ENCODE measurements at places on chromosomes 2 and 18.

DNA sequence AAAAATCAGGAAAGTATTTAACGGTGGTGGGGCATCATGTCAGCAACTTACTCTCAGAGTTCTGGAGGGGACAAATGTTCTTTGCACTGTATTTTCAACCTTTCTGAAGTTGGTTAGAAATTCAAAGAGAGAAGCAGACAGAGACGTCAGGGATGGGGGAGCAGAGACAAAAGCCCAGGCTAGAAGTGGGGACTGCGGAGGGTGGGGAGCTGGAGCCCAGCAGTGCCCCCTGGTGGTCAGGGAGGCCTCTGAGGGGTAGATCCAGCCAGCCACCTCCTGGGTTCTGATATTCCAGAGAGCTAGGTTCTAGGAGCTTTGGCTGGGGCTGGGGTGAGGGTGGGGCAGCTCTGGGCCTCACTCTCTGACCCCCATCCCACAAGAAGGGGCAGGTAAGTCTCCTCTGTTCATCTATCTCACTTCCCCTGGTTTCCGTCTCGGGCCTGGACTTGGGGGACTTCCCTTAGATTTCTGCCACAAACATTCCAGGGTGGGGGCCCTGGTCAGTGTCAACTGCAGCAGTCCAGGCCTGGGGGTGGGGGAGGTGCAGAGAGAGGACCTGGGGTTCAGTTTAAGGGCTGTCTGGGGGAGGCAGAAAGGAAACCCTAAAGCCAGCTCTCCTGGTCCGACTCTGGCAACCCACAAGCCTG is 8.9 kb downstream of the TNS1 start:
- no peak for DNase-seq

- no peak for DNase-seq
These were observed 135.8 kb downstream of the METTL8 start for GRCh38 chr2:171297956-171298355.

GRCh38 chr2:126307740-126308139 is 348.2 kb upstream of the GYPC start:
- DNase-seq = no peak

DNA sequence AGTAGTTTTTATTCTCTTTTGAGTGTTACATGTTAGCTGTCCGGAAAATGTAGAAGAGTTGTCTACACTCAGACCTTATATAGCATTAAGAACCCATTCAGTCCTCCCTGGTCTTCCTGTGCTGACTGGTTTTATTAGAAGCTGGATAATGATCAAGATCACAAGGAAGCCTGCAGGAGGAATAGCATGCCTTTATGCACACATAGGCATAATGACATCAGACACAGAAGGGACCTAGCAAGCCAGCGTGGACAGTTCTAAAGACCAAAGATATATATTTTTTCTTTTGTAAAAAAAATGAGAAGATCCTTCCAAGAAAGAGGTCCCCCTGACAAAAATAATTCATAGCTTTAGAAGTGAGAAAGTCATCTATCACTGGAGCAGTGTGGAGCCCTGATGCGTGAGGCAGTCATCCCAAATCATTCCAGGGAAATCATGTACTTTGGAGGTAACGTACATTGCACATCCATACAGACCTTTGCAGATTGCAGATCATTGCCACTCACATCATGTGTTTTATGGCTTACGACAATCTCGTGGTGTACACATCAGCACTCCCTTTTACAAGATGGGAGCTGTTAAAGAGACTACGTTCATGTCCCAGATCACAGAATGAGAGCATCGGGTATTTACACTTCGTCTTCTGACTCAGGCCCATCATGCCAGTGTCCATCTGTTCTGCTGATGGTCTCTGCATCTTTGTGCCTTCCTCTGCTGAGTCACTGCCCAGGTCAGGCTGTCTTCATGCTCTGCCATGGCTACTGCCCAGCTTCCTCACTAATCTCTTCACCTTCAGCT is 334.0 kb downstream of the SOCS6 start:
- DNase-seq = no peak

- DNase-seq = no peak
These were observed 32.4 kb downstream of the SLC35F5 start for GRCh38 chr2:113724010-113724409.

- DNase-seq = peak; percentile 33
These were observed 4.4 kb upstream of the NEU4 start for GRCh38 chr2:241804326-241805229.

- DNase-seq = no peak
These were observed 20.4 kb downstream of the RBM43 start for GRCh38 chr2:151241224-151241623.

DNA sequence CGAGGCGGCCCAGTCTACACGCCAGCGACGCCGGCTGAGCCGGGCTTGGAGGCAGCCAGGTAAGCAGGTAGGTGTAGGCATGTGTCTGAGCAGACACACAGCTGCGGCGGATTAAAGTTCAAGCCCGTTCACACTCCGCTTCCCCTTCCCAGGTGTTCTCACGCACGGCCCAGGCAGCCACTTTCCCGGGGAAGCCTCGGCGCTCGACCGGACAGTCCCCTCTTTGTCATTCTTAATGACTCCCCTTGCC is 367 bp downstream of the TGFA start:
- no peak for DNase-seq

GRCh38 chr2:47639467-47639866 is 143.5 kb upstream of the MSH6 start:
- no peak for DNase-seq

- DNase-seq = no peak
These were observed 177.8 kb downstream of the BCL2 start for GRCh38 chr18:63141778-63142176.

GRCh38 chr2:195388028-195388427 is 269.0 kb upstream of the SLC39A10 start:
- DNase-seq = no peak

DNA sequence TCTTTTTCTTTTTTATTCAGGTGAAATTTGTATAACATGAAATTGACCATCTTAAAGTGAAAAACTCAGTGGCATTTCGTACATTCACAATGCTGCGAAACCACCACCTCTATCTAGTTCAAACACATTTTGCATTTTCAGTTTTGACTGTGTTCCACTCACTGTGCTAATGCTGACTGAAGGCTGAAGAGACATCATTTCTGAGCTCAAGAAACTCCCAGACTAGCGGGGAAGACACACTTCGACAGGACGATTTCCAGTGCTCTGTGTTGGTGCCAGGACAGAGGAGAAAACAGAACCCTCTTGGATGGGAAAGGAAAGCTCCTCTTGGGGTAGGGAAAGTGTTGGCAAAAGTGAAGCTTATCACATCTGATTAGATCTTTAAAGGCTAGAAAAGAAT is 44.2 kb upstream of the CBLN2 start:
- DNase-seq = no peak

DNA sequence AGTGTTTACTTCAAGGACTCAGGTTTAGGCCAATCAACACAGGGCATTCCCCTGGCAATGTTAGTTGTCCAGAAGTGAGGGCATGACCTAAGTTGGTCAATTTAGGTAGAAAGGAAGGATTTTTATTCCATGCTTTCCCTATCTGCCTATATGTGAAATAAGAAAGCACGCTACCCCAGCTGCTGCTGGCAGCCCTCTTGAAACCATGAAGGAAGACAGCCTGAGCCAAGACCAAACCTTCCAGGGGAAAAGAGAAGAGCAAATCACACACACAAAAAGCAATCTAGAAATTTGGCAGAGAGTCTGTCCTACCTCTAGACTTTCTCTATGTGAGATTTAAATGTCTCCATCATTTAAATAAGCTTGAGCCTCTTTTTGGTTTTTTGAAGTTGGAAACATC is 387.6 kb downstream of the TNS1 start:
- no peak for DNase-seq

DNA sequence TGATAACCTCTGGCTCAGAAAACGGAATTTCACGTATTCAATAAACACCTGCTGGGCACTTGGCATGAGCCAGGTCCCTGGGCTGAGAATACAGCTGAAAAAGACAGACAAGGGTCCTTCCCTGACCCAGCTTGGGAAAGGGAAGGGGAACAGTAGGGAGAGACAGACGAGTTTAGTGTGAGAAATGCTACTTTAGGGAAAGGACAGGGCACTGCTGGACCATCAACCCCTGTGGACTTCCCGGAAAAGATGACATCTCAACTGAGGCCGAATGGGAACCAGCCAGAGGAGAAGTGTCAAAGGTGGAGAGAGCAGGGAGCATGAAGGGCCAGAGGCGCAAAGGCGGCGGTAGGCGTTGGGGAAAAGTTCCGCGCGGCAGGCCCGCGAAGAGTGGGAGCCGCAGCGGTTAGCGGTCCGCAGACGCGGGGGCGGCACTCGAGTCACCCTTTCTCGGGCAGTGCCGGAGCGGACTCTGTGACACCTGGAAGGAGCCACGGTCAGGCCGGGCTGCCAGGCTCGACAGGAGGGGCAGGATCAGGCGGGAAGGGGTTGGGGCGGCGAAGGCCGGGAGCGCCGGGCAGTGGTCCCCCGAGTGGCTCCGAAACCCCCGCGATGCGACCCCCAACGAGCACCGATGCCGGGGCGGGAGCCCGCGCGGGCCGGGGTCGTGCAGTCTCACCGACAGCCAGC is 519 bp downstream of the TEX261 start:
- no peak for DNase-seq

DNA sequence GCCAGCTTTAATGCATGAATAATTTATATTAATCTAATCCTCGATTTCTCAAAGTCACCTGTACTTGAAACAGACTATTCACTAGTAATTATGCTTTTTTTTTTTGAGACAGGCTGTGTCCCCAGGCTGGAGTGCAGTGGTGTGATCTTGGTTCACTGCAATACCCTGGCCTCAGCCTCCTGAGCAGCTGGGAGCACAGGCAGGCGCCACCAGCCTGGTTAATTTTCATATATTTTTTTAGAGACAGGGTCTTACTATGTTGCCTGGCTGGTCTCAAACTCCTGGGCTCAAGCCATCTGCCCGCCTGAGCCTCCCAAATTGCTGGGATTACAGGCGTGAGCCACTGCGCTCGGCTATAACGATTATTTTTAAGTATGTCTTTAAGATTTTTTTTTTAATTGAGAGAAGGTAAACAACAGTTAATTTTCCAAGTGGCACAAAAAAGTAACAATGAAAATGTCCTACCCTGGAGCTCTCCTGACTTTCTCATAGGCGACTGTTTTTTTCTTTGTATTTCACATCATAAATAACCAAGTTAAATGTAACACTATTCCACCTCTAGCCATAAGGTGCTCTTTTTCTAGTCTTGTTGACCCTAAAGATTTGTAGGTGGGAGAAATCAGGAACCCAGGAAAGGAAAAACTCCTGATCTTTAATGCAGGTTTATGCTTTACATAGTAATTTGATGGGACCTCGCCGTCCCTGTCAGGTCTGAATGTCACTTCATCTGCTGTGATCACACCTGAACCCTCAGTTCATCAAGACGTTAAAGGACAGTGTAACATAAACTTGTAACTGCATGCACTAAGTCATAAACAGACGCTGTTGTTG is 1.3 kb upstream of the ANKRD12 start:
- no peak for DNase-seq

DNA sequence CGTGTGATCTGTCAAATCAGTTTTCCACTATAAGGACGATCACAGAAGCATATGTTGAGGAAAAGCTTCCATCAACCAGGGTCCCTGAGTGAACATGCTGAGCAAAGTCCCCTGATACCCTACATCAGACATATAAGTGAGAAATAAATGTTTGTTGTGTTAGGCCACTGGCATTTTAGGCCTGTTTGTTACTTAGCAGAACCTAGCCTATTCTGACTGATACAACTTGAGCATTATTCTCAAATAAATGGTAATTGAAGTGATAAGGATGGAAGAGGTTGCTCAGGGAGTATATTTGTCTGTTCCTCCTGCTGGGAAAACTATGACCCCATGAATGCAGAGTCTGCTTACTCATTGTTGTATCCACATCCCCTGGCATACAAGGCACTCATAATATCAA is 106.4 kb downstream of the LOXHD1 start:
- no peak for DNase-seq

- DNase-seq = no peak
These were observed 87.2 kb upstream of the NXPH2 start for GRCh38 chr2:138867341-138867740.

- DNase-seq = no peak
These were observed 7.4 kb upstream of the RHOB start for GRCh38 chr2:20439503-20439902.

DNA sequence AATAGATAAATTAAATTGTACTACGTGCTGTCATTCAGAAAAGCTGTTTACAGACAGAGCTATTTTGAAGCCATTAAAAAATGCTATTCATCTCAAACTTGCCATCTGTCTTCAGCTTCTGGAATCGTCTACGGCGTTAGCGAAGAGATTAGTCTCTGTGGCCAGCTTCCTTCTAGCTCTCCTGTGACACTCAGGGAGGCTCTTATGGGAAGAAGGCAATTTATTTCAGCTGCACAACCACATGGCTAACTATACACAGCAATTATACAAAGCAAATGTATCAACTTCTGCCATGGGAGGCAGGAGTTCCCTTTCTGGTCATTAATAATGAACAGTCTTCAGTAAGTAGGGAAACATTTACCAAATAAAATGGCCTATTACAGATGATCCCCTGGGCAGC is 6.3 kb downstream of the CTAGE1 start:
- no peak for DNase-seq

GRCh38 chr2:216768908-216769411 is 73.6 kb upstream of the IGFBP5 start:
- no peak for DNase-seq

DNA sequence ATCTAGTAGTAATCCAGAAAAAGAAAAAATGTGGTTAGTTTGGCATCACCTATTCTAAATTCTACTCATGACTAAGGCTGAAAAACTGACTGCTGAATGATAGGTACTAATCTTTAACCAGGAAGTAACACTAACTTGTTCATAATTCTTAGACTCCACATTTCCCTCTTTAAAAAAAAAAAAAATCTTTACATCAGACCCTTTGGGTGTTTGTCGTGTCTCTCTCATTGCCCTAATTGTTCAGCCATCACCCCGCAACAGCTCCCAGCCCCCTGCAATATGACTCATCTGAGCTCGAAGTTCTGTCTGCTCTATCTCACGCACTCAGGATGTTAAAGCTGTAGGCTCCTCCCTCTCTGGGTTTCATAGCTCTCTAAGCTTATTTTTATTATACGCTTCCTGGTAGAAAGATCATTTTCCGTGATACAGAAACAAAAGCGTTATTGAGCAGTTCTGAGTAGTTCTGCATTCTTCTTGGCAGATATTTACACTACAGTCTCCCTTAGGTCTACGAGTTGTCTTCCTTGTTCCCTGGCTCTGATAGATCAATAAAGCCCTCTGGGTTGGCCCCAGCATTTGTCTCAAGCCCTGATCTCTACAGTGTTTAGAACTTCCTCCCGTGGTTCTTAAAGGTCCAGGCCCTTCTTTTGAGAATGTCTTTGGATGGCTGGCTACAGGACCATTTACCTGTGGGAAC is 95.6 kb downstream of the TNFRSF11A start:
- DNase-seq = peak; percentile 30

GRCh38 chr2:143950704-143951103 is 569.2 kb downstream of the ZEB2 start:
- no peak for DNase-seq

DNA sequence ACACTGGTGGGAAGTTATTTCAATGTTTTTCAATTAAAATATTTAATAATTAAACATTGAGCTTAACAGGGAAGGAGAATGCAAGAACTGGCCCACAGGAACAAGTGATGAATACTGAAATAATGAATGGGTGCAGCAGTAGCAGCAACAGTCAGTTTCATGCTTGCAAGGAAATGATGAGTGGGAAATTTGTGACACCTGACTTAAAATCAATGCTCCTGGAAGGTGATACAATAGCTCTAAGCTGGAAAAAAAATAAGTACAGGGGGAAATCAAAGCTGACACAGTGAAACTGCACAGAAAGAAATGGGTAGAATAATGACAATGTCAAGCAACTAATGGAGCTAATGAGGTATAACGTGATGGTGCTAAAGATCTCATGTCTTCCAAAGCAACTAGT is 184.5 kb downstream of the IKZF2 start:
- DNase-seq = no peak
